Keratinocyte (primary cell): ENCODE measurements at places on chromosomes 5 and 9. TPM values are rescaled to one million over a fixed set of nuclear protein-coding genes. Genes with fewer than 3 reads are reported as not detected.

Gene GABRA6
- not detected in 3 replicates for polyA plus RNA-seq

Gene PFN3
- polyA plus RNA-seq: not detected in 3 replicates

Gene STOM
- polyA plus RNA-seq: 100.0 to 121 TPM (median 101 TPM) in 3 replicates

- no peak for DNase-seq
These were observed 77.5 kb upstream of the IFNE start for GRCh38 chr9:21559402-21560280.

- DNase-seq: no peak
These were observed 779 bp downstream of the PKN3 start for GRCh38 chr9:128702949-128703615.

DNA sequence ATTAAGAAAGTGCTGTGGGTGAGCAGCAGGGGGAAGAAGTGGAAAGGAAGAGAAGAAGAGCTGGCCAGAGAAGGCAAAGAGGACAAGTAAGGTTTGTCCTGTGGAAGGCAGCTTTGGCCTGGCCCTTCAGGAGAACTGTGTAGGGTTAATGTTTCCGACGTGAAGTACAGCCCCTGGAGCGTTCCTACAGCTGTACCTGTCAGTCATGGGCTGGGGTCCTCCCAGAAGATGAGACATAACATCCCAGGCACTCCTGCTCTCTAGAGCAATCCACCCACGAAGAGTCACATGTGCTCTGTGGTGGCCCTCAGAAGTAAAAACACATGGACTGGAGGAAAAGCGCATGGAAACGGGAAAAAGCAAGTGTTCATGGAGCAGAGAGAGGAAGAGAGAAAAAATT, 237.4 kb downstream of the CAAP1 start:
- no peak for DNase-seq

DNA sequence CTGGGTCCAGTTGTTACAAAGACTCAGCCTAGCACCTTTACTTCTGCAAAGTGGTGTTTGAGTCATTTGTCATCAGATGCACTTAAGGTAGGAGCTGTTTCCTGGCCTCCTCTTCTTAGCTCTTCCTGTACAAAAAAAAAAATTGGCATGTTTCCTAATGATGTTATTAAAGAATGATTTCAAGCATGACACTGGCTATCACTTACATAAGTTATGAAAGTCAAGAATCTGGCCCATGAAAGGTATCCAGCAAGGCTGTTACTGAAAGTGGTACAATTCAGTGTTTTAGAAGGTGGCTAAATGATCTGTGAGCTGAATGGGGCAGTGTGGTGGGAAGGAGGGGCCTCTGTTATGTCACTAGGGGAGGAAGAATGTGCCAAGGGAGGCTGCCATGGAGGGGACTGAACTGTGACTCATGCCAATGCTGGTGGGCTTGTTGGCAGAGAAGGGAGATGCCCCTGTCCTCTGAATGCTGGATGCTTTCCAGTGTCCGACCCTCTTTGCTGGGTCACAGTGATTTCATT, 175.1 kb upstream of the MAP1B start:
- no peak for DNase-seq

DNA sequence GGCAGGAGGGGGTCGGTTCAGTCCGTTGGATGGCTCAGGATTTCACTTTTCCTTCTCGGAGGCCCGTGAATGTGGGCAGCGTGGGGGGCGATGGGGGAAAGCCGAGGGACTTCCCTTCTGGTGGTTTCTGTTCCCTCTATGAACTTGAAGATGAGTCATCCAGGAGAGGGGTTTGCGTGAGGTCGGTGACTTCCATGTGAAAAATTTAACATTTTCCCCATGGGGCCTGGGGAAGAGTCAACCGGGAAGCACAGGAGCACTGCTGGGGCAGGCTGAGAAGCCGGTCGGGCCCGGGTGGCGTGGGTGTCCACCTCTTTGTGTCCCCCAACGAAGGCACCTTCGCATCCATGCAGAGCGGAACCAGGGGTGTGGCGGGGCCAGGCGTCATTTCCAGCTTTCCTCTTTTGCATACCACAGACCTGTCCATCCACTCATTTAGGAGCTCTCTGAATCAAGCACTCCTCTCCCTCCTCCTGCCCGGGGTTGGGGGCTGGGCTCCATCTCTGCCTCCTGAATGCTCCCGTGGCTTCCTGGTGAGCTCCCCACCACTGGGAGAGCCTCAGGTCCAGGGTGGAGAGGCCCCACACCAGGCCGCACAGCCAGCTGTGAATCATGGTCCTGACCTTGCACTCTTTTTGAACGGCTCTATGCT, 68.4 kb downstream of the ANKRD33B start:
- DNase-seq: no peak

GRCh38 chr9:118482306-118482705, 778.1 kb downstream of the TLR4 start:
- DNase-seq: no peak

- no peak for DNase-seq
These were observed 111.9 kb upstream of the TARS1 start for GRCh38 chr5:33328818-33329217.

GRCh38 chr9:121336665-121337064, 33.4 kb downstream of the STOM start:
- DNase-seq: no peak

GRCh38 chr9:83060556-83060955, 2.4 kb downstream of the RASEF start:
- DNase-seq: no peak
